T-helper 9 cell (primary cell): ENCODE measurements at places on chromosomes 7 and 10.

- DNase-seq, result no peak
These were observed 120.8 kb downstream of the NRCAM start for GRCh38 chr7:108335269-108335918.

GRCh38 chr7:953547-954327 is 743 bp downstream of the ADAP1 start:
- no peak for DNase-seq

GRCh38 chr7:107506674-107507339 is 37.0 kb downstream of the GPR22 start:
- DNase-seq, result no peak

GRCh38 chr10:78634389-78634815 is 434.4 kb upstream of the ZMIZ1 start:
- DNase-seq, result no peak

- DNase-seq, result no peak
These were observed 149.0 kb upstream of the INSYN2A start for GRCh38 chr10:127345231-127345965.

DNA sequence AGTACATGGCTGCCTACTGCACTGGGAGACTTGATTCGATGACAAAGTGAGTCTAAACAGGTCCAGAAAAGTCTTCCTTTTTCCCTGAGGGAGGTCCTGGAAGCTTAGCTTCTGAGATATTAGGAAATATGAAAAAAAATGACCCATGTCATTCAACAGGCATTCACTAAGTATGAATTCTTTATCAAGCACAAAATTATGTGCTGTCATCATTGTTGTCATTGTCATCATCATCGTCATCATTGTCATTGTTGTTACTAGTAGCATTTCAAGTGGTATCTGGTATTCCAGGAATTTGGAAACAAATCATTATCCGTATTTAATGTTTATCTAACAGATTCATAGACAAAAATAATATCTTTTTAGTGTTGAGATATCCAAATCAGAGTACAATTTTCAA is 49.7 kb upstream of the HECTD2 start:
- DNase-seq, result no peak

- no peak for DNase-seq
These were observed 148.7 kb downstream of the WDR11 start for GRCh38 chr10:120999868-121000267.

DNA sequence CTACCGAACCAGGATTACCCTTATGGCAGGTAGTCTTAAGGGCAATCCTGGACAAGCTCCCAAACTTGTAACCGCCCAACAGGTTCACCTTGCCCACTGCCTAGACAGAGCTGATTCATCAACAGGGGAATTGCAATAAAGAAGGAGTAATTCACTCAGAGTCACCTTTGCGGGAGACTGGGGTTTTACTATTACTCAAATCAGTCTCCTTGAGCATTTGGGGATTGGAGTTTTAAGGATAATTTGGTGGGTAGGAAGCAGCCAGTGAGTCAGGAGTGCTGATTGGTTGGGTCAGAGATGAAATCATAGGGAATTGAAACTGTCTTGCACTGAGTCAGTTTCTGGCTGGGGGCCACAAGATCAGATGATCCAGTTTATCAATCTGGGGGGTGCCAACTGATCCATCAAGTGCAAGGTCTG is 25.3 kb downstream of the HK1 start:
- no peak for DNase-seq

- DNase-seq, result no peak
These were observed 24.0 kb upstream of the ACTR3B start for GRCh38 chr7:152735443-152736004.

DNA sequence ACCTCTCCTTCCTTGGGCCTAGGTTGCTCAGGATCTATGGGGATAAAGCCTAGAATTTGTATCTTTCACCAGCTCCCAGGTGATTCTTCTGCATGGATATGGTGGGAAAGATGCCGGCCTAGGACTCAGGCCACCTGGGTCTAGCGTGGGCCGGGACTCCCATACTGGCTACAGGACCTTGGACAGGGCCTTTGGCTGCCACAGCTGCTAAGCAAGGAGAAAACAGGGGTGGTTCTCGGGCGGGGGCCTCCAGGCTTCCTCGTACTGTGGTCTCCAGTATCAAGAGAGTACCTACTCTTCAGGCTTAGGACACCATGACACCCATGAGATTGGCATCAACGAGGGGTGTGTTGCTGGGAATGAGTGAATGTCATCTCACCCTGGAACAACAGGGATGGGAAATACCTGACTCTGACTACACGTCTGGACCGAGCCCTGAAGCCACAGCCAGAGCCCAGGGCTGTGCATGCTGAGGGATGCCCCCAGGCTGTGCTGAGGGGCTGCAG is 120.3 kb upstream of the ADAM12 start:
- DNase-seq, result no peak

DNA sequence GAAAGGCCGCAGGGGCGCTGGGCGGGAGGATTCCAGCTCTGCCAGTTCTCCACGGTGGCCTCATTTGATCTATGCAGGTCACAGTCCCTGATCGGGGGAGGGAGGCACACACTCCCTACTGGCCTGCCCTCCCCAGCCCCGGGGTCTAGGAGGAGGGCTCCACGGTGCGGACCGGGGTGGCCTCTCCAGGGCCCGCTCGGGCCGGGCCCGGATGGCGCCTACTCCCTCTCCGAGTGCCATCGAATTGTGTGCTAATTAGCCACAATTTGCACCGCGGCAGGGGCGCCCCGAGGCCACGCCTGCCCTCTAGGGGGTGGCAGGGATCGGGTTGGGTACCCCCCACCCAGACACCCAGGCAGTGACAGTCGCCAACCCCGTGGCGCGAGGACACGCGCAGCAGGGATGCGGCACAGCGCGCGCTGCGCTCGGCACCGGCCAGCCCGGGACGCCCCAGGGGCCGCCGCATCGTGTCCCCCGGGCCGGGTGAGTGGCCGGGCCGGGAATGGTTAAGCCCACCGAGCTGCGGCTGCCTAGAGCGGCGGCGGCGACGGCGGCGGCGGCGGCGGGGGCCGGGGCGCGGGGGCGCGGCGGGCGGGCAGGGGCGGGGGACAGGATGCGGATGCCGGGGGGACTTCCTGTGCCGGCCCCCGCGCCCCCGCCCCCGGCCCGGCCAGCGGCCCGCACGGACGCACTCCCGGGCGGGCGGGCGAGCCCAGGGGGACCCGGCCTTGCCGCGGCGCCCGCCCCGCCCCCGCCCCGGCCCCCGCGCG is at the start of gene ZNF853:
TSS of gene ZNF853 (plus strand) at position 658 of the 770 bp plus-strand sequence. CDS start 565 bp downstream, outside the sequence.
- no peak for DNase-seq

GRCh38 chr10:101346177-101346576 is 7.8 kb upstream of the BTRC start:
- no peak for DNase-seq

GRCh38 chr10:77611221-77611620 is 26.4 kb downstream of the KCNMA1 start:
- DNase-seq, result no peak

DNA sequence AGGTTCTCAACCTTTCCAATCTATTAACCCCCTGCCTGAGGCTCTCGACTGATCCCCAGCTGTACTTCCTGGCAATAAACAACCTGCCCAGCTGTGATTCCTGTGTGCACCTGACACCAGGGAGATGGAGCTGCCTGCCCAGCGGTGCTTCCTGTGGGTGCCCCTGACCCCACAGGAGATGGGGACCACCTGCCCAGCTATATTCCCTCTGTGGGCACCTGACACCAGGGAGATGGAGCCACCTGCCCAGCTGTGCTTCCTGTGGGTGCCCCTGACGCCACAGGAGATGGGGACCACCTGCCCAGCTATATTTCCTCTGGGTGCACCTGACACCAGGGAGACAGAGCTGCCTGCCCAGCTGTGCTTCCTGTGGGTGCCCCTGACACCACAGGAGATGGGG is 184.0 kb downstream of the DIP2C start:
- DNase-seq, result no peak

- DNase-seq, result no peak
These were observed 21.6 kb downstream of the IRF5 start for GRCh38 chr7:128959296-128959695.

DNA sequence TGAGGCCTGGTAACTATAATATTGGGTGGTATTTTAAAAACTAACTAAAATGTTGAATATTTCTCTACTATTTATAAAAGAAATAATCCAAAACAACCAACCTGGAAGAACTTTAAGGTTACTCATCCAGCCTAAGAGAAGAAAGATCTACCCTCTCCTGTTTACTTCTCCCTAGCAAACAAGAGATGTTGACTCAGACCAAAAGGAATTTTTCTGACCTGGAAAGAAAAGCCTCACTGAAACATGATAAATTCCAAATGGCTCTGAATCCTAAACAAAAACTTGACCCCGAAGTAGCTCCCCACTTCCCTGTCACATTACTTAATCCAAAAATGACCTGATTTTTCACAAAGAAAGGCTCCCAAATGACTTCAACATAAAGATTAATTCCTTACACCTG is 101.2 kb downstream of the PARD3 start:
- DNase-seq, result no peak

- no peak for DNase-seq
These were observed 12.9 kb downstream of the TTYH3 start for GRCh38 chr7:2644562-2645273.

DNA sequence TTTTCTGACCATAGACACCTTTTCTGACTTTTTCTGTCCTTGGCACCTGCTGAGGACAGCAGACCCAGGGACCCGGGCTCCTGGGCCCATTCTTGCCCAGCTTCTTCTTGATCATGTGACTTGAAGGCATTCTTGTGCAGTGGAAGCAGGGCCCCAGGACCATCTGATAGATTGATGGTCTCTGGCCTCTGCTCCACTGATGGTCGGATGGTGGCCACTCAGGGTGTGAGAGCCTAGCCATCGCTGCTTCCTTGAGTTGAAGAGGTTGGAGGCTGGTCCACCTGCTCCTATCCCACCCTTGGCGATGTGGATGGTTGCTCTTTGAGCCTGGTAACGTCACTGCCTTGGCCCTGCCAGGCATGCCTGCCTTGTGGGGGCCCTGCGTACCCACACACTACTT is 37.8 kb upstream of the ZNF716 start:
- no peak for DNase-seq

DNA sequence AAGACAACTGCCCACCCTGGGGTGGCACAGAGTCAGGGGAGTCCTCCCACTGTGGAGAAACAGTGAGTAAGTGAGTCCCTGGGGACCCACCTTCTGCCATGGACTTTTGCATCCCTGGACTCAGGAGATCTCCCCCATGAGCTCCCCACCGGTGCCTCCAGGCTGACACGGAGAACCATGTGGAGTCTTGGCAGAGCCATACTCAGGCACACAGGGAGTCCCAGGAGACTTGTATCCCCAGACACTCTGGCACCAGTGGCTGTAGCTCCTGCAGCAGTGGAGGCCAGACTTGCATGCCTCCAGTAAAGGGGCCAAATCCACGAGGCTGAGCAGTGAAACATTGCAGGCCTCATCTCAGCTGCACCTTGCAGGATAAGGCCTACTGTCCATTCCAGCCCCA is 791.4 kb downstream of the PCDH15 start:
- no peak for DNase-seq

GRCh38 chr10:86652361-86653202 is 1.8 kb upstream of the OPN4 start:
- no peak for DNase-seq

GRCh38 chr10:118203461-118203860 is 138.7 kb downstream of the FAM204A start:
- DNase-seq, result no peak

- no peak for DNase-seq
These were observed 105.0 kb upstream of the KLF6 start for GRCh38 chr10:3889961-3890522.

- no peak for DNase-seq
These were observed 76.5 kb upstream of the GRID1 start for GRCh38 chr10:86443069-86443468.

GRCh38 chr10:6030940-6031339 is 31.2 kb downstream of the IL2RA start:
- DNase-seq, result no peak

GRCh38 chr7:111012149-111012548 is 78.8 kb upstream of the LRRN3 start:
- no peak for DNase-seq

DNA sequence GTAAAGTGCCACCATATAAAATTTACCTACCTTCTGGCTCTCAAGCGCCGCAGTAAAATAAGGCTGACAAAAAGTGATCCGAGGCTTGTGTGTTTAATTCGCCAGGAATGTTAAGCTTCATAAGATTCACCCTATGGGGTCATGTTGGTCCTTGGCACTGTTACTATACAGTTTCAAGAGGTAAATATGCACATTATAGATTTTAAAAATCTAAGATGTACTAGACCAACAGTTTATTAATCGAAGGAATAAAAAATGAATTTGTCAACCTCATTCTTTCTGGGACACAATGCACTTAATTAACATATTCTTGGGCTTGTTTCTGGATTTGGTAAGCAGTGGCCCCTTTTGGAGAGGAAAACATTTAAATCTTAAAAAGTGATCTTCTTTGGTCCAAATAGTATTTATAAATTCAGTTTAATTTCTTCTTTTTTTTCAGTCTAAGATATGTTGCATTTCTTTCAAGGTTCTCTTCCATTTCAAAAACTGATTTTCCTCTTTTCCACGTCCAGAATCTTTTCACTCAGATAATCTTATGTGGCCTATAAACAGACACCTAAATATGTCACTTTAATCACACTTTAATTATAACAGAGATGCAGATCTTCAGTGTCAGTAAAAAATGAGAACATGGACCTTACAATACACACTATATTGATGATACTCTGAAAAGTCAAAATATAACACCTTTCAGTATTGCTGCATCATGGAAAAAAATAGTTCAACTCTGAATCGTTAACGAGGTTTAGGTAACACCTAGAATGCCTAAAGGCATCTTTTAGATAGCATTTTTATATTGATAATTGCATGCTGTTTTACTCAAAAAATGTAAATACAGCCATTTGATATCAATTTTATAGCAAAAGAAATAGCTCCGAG is 3.8 kb upstream of the SKIDA1 start:
- no peak for DNase-seq

DNA sequence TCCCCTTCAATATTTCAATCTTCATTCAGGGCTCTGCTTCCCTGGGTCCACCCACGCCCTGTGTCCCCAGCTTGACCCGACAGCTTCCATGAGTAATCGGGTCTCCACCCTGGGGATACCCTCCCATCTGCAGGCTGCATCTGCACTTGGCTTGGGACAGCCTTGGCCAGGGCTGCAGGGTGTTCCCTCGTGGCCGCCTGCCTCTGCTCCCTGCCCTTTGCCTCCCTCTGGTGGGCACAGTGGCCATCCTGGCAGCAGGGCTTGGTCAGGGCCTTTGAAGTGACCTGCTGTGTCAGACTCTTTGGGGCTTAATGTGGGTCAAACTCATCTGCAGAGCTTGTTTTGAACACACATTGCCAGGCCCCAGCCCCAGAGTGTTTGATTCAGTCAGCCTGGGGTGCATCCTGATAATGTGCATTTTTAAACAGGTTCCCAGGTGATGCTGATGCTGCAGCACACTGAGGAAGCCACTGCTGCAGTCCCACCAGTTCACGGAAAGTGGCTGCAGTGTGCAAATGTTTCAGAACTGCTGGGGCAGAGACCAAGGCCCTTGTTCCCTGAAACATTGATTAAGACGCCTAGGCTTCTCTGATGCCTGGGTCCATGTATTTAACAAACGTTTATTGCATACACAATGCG is 80.7 kb upstream of the SEC61G start:
- no peak for DNase-seq

GRCh38 chr7:146028251-146028750 is 88.3 kb upstream of the CNTNAP2 start:
- DNase-seq, result no peak
